Retinal pigment epithelial cell (primary cell): ENCODE measurements at places on chromosomes 5 and 9.

- no peak for DNase-seq
These were observed 10.4 kb downstream of the C9orf152 start for GRCh38 chr9:110197330-110198187.

DNA sequence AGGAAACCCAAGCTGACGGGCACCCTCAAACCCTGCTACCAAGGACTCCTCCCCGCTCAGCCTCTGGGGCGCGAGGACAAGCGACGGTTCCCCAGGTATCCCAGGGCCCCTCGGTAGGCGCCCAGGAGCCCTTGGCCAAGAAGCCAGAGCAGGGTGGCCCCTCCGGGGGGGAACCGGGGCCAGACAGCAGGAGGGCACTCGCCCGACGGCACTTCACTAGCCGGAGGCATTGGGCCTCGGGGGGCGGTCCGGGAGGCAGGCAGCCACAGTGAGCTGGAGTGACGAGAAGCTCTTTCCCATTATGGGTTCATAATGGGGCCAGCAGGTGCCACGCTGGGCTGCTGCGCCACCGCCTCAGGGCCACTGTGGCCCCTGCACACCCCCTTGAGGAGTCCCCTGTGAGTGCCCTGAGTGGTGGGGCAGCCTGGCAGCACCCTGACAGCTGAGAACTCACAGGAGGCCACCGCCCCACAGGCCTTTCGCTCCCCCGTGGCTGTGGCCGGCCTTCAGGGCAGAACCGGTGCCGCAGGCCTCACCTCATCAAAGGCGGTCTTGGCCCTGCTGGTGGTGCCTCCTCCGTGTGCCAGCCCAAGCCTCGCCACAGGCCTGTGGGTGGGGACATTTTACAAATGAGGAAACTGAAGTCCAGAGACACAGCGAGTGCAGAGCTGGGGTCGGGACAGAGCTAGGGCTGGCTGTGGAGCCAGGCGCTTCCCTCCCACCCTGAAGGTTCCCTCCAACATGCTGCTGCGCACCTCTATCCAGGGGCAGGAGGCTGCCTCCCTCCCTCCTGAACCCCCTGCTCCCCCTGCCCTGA is 68.7 kb downstream of the PSMB7 start:
- DNase-seq, result no peak

DNA sequence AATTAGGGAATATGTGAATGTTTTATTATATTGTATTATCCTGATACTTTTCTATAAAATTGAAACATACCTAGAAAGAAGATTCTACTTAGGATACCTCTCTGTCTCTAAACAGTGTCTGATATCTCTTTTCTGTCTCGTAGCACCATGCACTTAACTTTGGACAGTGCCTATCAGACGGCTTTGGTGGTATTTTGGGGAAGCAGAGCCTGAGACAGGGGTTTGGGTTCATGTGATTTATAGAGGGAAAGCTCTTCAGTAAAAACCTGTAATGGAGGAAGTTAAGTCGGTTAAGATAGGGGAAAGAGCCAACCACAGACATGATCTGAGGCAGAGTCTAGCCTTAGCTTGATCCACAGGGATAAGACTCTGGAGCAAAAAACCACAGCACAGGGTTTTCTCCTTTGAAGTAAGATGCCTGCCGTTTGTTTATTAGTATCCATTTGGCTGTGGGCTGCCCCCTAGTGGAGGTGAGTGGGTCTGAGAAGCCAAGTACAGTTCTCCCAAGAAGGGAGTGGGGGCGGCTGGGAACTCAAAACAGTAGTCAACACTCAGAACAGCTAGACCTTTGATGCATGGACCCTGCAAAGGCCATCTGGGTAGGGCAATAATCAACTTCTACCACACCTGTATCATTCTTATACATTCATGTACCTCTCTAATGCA is 141.2 kb upstream of the ASTN2 start:
- no peak for DNase-seq

GRCh38 chr5:138793575-138793974 is 40.4 kb downstream of the CTNNA1 start:
- no peak for DNase-seq

GRCh38 chr5:42837601-42838000 is 25.9 kb upstream of the SELENOP start:
- no peak for DNase-seq

DNA sequence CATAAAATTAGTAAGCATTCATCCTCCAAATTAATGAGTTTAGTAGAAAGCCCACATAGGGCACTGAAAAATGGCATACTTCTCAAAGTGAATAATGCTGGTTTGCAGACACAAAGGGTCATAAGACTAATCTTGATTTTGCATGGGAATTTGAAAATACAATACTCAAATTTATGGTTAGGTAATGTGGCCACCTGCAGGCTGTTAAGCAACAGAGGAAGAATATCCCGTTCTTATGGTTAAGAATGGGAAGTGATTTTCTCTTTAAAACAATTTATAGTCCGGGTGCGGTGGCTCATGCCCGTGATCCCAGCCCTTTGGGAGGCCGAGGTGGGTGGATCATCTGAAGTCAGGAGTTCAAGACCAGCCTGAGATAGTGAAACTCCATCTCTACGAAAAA is 9.4 kb upstream of the PLCXD3 start:
- DNase-seq, result no peak

- no peak for DNase-seq
These were observed 8.2 kb upstream of the GDNF start for GRCh38 chr5:37847978-37848425.

DNA sequence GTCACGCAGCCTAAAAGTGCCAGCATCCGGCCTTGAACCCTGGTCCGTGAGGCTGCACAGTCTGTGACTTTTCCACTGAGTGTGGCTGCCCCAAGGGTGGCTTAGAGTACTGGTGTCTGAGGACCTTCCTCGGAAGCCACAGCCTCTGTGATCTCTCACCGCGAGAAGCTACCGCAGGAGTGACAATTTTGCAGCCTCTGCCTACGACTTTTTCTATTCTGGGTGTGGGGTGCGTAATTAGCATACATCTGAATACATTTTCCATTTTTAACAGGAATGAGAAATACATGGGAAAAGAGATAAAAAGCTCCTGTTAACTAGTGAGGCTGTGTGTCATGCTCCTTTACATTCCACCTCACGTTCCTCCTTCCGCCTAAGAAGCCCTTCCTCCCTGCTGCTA is 48.3 kb upstream of the HRH2 start:
- DNase-seq, result no peak

DNA sequence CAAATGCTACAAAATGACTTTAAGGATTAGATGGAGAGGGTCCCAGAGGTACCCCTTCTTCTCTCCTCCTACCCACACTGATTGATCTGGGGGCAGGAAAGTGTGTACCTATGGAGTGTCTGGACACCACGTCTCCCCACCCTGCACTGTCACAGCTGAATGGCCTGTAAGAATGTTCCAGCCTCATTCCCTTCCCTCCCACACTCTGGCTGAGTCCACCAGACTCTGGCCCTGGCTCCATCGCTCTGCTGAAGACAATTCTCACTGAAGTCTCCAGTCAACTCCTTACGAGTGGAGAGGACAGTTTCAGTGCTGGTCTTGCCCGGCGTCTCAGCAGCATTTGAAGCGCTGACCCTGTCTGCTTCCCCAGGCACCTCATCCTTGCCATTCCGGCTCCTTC is 105.8 kb downstream of the TTLL11 start:
- no peak for DNase-seq

GRCh38 chr5:96344678-96345577 is 88.1 kb downstream of the PCSK1 start:
- no peak for DNase-seq

GRCh38 chr9:106771608-106772007 is 91.4 kb upstream of the ZNF462 start:
- no peak for DNase-seq

DNA sequence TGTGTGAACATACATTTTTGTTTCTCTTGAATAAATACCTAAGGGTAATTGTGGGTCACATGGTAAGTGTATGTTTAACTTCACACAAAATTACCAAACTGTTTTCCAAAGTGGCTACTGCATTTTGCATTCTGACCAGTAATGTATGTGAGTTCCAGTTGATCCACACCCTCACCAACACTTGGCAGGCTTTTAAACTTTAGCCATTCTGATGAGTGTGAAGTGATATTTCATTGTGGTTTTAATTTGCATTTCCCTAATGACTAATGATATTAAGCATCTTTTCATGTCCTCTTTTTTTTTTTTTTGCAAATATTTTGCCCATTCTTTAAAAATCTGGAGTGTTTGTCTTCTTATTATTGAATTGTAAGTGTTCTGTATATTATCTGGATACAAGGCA is 53.5 kb upstream of the MAST4 start:
- no peak for DNase-seq

GRCh38 chr9:3498691-3499090 is 27.1 kb downstream of the RFX3 start:
- DNase-seq, result no peak

DNA sequence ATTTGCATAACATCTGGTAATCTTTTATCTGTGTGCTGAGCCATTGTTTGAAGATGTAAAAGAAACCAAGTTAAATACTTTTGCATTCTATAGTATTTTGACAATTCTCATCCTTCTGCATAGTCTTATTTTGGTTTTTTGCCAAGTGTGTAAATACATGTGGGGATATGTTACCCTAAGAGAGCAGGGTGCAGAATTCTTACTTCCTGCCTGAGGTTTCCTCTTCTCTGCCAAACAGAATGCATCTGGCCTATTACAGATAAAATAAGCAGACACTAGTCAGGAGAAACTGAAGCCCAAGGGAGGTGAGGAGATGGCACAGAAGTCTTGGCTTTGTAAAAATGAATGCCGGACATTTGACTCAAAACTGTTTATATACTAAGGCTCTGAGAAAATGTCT is 462.1 kb downstream of the TMEM38B start:
- no peak for DNase-seq

DNA sequence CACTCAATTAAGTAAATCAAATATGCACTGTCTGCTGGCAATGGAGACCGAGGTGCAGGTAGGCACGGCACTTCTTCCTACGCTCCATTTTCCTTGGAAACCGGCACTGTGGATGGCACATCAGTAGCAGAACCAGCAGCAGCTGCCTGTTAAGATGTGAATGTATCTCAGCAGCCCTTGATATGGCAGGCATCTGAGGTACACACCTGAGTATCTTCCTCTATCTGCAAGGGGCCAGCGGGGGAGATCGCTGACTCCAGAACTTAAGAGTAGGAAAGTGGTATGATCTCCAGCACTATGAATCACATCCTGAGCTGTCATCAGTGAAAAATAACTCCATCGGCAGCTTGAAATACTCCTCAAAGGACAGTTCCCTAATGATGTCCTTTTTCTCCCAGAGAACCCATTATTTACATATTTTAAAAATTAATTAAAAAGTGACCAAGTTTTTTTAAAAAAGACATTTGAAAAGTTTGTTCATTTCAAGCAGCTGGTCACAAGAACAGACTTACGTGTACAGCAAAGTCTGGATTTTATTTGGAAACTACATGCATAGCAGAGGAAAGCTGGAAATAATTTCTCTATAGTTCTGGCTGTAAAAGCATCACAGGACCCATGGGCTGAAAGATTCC is 97.1 kb downstream of the ADAMTS12 start:
- no peak for DNase-seq

- no peak for DNase-seq
These were observed 111.5 kb upstream of the TNC start for GRCh38 chr9:115229496-115229895.

DNA sequence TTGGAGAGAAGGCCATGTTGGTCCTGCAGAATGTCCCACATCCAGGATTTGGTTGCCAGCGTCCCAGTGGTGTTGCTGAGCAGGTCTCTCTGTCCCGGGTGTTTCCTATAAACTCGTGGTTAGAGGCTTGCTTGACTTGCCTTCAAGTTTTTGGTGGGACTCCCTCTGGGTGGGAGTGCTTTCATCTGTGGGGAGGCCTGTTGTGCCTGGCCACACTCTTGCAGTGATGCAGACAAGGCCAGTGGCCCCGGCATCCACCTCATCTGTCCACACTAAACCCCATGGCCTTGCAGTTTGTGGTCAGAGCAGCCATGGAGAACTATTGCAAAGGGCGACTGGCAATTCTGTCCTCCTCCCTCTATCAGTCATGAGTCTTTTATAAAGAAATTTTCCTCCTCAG is 71.8 kb downstream of the PHF2 start:
- no peak for DNase-seq

GRCh38 chr9:135589596-135590485 is 28.3 kb downstream of the PAEP start:
- DNase-seq, result no peak

DNA sequence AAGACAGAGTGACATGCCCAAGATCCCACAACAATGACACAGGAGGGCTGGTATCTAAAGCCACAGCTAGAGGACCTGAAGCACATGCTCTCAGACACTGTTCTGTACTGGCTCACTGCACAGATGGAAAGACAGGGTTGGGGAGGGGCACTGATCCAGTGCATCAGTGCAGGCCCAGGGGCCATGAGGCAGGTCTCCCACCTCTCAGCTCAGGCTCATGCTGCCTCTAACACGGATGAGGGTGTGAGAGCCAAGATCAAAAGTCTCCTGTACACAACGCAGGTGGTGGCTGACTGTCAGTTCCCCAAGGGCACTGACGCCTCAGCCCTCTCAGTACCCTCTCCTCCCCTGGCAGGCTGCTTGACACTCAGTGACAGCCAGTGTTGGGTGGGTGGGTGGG is 10.9 kb downstream of the RAPGEF1 start:
- no peak for DNase-seq

GRCh38 chr9:95409650-95410426 is 92.3 kb upstream of the FANCC start:
- peak; percentile 36 for DNase-seq

DNA sequence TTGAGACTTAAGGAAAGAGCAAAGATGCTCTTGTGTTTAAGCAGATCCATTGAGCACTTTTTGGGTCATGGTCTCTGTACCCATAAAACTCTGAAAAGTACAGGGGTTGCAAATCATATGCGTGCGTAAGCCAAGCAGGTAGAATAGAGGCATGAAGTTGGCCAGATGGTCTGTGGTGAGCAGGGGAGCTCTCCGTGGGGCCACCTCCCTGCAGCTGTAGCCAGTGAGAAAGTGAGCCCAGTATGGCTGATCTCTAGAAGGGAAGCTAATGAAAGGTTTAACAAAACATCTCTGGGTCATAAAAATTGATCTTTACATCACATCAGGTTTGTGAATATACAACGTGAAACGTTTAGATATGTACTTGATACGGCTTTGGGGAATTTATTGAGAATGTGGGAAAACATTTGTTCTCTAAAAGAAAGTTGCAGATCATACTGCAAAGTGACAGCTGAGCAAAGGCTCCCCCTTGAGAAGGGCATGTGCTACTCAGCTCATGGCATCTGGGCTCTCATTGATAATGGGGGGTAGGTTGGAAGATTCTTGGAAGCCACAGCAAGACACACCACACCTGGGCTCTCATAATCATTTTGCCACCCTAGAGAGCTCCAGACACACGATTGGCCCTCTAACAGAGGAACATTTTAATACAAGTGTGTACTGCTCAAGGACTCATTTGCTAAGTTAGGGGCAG is 30.6 kb downstream of the SH3GL2 start:
- DNase-seq, result no peak

DNA sequence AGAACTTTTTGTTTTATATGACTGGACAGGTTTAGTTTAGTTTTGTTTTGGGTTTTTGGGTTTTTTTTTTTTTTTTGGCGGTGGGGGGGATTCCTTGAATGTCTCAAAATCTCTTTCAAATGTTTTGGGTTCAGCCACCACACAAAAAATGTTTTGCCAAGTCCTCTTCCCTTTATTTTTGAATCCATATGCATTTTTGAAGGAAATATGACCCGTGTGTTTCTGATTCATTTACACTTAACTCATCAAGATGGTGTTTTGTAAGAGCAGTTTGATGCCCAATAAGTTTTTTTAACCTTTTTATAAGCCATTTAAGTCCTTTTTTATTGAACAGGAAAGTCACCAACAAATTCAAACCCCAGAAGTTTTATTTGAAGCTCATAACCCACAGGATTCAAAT is 209.8 kb downstream of the CWC27 start:
- DNase-seq, result no peak

GRCh38 chr5:33793836-33794549 is 97.8 kb downstream of the ADAMTS12 start:
- no peak for DNase-seq

GRCh38 chr9:91949946-91950664 is at the start of gene ROR2:
ROR2 (minus strand) TSS chr9:91950228.
- DNase-seq, result no peak
